ENCODE measurements at places on chromosomes 16 and 17. TPM values are rescaled to one million over a fixed set of nuclear protein-coding genes. Genes with fewer than 3 reads are reported as not detected.

Gene SCGB1C2
- not detected for total RNA-seq

Gene C17orf50
- not detected for total RNA-seq

Gene ZP2
- not detected for total RNA-seq

Gene SHISA6
- total RNA-seq: not detected

Gene PLEKHG4
- total RNA-seq: 8.5 TPM
